ENCODE measurements at places on chromosomes 1 and 21. TPM values are rescaled to one million over a fixed set of nuclear protein-coding genes. Genes with fewer than 3 reads are reported as not detected.

DNA sequence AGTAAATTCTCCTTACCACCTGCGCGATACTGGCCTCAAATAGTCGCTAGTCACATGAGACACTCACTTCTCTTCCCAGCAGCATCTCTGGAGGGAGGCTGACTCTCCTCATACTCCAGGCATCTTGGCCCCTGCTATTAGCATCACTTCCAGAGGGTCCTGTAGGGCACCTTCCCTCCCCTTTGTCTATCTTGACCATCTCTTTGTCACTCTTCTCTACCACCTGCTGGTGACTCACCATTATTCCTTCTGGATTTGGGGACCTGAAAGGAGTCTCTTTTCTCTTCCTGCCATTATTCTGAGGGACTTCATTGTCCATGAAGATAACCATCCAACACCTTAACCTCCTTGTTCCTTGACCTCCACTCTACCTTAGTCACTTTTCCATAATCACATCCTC is 31.7 kb upstream of the GPR37L1 start:
- peaks cover 4% of the 10 kb centered on the region for H3K27me3 ChIP-seq
- H3K27ac ChIP-seq: no peak overlapping the region
- H3K36me3 ChIP-seq: no peaks in the 10 kb centered on the region
- H3K4me1 ChIP-seq: no peaks in the 10 kb centered on the region
- no peak for DNase-seq

GRCh38 chr21:16279731-16280581 is 550.2 kb downstream of the USP25 start:
- no peak for DNase-seq
- no peaks in the 10 kb centered on the region for H3K4me1 ChIP-seq
- no peak overlapping the region for H3K4me3 ChIP-seq
- H3K36me3 ChIP-seq: no peaks in the 10 kb centered on the region
- no peak overlapping the region for H3K27ac ChIP-seq

DNA sequence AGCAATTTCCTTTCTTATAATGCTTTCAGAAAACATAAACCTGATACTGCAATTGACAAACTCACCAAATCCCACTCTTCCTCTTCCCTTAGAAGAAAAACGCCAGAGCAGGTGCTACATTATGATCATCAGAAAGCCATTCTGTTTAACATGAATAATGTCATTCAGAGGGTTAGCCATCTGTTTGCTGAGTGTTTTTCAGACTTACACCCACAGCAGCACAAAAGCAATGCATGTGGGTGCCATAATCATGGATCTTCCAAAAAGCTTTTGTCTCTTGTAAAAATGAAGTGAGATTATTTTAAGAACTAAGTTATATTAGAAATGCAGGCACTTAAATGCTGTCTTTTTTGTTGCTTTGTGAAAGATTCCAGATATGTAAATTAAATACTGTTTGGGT is 204.6 kb upstream of the TMPRSS15 start:
- H3K4me3 ChIP-seq: no peak overlapping the region
- H3K4me1 ChIP-seq: no peaks in the 10 kb centered on the region
- no peak for DNase-seq

DNA sequence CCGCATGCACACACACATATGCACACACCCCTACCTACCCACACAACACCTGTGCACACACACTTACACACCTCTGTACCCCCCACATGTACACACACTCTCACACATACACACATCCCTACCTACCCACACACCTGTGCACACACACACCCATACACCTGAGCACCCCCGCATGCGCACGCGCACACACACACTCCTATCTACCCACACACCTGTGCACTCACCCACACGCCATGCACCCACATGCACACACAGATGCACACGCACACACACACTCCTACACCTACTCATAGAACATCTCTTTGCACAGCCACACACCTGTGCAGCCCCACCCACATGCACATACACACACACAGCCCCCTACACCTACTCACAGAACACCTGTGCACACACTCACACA is 15.5 kb upstream of the PADI2 start:
- H3K27ac ChIP-seq: no peak overlapping the region
- H3K27me3 ChIP-seq: peaks cover 15% of the 10 kb centered on the region
- no peaks in the 10 kb centered on the region for H3K36me3 ChIP-seq
- DNase-seq: no peak

GLIS1 gene
- total RNA-seq: not detected

- no peak for DNase-seq
- no peak overlapping the region for H3K4me3 ChIP-seq
- no peaks in the 10 kb centered on the region for H3K27me3 ChIP-seq
- H3K36me3 ChIP-seq: peaks cover 12% of the 10 kb centered on the region
- no peak overlapping the region for H3K27ac ChIP-seq
Observed at GRCh38 chr1:89755591-89755990, 65.2 kb upstream of the LRRC8D start.

PGLYRP3 gene
- not detected for total RNA-seq

- no peak for DNase-seq
- no peaks in the 10 kb centered on the region for H3K36me3 ChIP-seq
- no peak overlapping the region for H3K27ac ChIP-seq
- no peak overlapping the region for H3K4me3 ChIP-seq
- H3K4me1 ChIP-seq: no peaks in the 10 kb centered on the region
Observed at GRCh38 chr21:31760931-31761330, 29.0 kb upstream of the SCAF4 start.

GRCh38 chr1:2145946-2146835 is 48.4 kb downstream of the FAAP20 start:
- H3K27ac ChIP-seq: no peak overlapping the region
- H3K36me3 ChIP-seq: no peaks in the 10 kb centered on the region
- no peaks in the 10 kb centered on the region for H3K27me3 ChIP-seq
- no peak overlapping the region for H3K4me3 ChIP-seq

GRCh38 chr1:198575292-198575691 is 34.8 kb upstream of the ATP6V1G3 start:
- H3K4me3 ChIP-seq: no peak overlapping the region
- no peak for DNase-seq
- H3K36me3 ChIP-seq: peaks cover under 1% of the 10 kb centered on the region
- no peaks in the 10 kb centered on the region for H3K27me3 ChIP-seq
- H3K4me1 ChIP-seq: peaks cover 5% of the 10 kb centered on the region

DNA sequence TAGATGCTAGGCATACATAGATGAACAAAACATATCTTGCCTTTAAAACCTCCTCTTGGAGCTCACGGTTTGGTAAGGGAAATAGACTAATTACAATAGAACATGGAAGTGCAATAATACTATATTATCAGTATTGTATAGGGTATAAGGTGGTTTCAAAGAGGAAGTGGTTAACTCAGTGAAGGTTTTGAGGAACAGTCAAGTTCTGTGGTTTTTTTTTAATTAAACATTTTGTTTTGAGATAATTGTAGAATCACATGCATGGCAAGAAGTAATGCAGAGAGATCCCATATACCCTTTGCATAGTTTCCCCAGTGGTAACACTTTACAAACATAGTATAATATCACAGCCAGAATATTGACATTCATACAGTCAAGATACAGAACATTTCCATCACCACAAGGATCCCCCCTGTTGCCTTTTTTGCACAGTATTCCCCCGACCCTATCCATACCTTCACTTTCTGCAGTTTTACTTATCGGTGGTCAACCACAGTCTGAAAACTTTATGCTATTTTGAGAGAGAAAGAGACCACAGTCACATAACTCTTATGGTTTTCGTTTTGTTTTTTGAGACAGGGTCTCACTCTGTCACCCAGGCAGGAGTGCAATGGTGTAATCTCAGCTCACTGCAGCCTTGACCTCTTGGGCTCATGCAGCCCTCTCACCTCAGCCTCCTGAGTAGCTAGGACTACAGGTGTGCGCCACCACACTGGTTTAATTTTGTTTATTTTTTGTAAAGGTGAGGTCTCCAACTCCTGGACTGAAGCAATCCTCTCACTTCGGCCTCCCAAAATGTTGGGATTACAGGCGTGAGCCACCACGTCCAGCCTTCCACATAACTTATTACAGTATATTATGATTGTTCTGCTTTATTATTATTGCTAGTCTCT is 60.5 kb upstream of the KIAA1614 start:
- DNase-seq: no peak
- no peak overlapping the region for H3K4me3 ChIP-seq

DNA sequence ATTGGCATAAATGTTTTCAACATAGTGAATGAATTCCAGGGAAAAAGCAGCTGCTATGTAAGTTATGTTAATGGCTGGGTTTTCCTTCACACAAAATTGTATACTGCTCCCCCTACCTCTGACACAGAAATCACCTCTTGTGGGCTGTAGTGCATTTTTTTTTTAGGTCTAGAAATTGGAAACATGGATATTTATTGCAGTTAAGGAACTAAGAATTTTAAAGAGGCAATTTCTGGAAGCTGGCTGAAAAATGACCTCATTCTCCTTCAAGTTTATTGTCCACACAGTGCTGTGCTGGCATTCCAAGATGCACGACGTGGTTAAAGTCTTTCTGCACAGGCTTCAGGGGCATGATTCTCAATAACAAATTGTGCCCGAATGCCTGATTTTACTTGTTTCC is 1424.2 kb downstream of the MRPL39 start:
- H3K4me1 ChIP-seq: no peaks in the 10 kb centered on the region
- H3K36me3 ChIP-seq: no peaks in the 10 kb centered on the region
- H3K4me3 ChIP-seq: no peak overlapping the region
- no peaks in the 10 kb centered on the region for H3K27me3 ChIP-seq
- H3K27ac ChIP-seq: no peak overlapping the region

DNA sequence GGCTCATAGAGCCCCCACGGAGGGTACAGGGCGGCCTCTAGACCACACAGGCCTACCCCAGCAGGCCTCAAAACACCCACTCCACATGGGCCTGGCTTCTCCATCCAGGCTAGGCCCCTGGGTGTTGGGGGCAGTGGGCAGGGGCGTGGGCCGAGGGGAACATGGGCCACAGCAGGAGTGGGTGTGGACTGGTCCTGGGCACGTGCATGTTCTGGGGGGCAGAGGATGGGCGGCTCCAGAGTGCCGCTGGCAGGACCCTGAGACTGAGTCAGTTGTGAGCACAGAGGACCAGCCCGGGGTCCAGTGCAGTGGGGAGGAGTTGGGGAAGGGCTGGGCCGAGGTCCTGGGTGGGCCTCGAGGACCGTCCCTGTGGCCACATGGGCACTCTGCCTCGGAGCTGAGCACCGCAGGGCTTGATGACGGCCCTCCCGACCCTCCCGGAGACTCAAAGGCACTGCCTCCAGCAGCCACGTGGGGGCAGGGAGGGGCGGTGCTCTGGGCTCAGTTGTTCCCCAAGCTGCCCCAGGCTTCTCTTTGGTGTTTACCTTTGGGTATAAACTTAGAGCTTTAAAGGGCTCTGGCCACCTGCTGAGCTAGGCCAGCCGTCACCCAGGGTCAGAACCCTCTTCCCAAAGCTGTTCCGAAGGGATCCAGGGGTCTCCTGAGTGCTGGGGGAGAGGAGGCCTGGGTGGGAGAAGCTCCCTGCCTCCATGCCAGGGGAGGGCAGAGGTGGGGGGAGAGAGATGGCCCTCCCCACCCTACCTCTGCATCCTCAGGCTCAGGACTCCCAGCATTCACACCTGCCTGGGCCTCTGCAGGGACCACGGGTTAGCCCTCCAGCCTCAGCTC is 79.9 kb downstream of the MORN1 start:
- H3K4me1 ChIP-seq: peaks cover 24% of the 10 kb centered on the region
- H3K4me3 ChIP-seq: no peak overlapping the region
- DNase-seq: peak; percentile 66
- peaks cover 19% of the 10 kb centered on the region for H3K36me3 ChIP-seq
- H3K27ac ChIP-seq: peak overlapping the region; percentile 43

- DNase-seq: no peak
- H3K4me3 ChIP-seq: no peak overlapping the region
- H3K27ac ChIP-seq: no peak overlapping the region
- peaks cover 12% of the 10 kb centered on the region for H3K27me3 ChIP-seq
- H3K4me1 ChIP-seq: peaks cover 17% of the 10 kb centered on the region
Observed at GRCh38 chr1:15229707-15230131, 17.3 kb upstream of the FHAD1 start.

S100A6 gene
- 425 TPM for total RNA-seq

GRCh38 chr1:94883691-94884090 is 43.2 kb downstream of the CNN3 start:
- H3K4me1 ChIP-seq: peaks cover 12% of the 10 kb centered on the region
- H3K27me3 ChIP-seq: no peaks in the 10 kb centered on the region
- peak overlapping the region; percentile 11 for H3K4me3 ChIP-seq
- H3K27ac ChIP-seq: peak overlapping the region; percentile 74
- peak; percentile 36 for DNase-seq

DNA sequence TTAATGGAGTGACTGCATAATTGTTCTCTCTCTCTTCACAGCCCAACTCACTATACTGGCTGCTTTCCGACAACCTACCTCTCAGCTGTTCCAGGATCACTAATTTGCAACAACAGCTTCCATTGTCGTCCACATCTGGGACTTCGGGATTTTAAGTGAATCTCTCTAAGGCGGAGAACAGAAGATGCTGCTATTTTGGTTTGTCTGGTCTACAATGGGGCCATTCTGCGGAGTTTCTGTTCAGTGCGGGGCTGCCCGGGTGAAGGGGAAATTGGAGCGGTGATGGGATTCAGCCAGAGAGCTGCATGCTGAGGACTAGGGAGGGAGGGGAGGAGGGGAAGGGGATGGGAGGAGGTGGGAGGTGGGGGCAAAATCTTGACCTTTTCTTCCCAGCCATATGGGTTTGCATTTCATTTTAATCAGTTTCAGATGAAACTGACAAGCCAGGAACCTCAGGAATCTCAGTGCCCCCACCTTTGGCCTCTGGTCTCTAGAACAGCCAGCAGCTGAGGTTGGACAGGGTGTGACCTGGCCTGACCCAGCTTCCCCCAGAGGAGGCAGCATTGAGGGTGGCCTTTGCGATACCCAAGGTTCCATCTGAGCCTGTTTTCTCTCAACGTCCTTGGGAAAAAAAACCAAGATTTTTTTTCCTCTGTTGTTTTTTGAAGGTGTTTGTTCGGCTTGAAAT is 6.9 kb upstream of the SRP9 start:
- H3K4me3 ChIP-seq: no peak overlapping the region
- no peak overlapping the region for H3K27ac ChIP-seq
- H3K36me3 ChIP-seq: no peaks in the 10 kb centered on the region
- H3K27me3 ChIP-seq: peaks cover 3% of the 10 kb centered on the region
- H3K4me1 ChIP-seq: no peaks in the 10 kb centered on the region

DNA sequence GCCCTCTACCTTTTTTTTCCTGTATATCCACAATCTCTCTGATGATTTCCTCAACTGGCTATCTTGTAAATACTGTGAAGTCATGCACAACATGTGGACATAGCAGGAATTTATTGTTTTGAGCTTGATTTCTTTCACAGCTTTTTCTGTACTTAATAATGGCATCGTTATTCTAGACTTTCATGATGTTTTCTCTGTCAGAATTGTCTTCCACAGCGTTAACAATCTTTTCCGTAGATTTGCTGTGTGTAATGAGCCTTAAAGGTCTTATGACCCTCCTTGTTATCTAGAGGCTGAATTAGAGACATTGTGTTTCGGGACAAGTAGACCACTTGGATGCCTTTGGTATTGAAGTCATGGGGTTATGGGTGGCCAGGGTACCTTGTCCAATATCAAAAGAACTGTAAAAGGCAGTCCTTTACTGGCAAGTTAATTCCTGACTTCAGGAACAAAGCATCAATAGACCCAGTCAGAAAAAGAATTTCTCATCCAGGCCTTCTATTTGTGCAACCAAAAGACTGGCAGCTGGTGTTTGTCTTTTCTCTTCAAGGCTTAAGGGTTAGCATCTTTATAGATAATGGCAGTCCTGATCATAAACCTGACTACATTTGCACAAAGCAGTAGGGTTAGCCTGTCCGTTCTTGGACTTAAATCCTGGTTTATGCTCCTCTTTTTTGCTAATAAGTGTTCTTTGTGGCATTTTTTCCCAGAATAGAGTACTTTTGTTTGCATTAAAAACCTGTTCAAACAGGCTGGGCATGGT is 30.1 kb upstream of the CHAF1B start:
- peaks cover 36% of the 10 kb centered on the region for H3K36me3 ChIP-seq
- H3K4me3 ChIP-seq: no peak overlapping the region
- DNase-seq: no peak
- H3K27me3 ChIP-seq: no peaks in the 10 kb centered on the region
- peaks cover 1% of the 10 kb centered on the region for H3K4me1 ChIP-seq
- no peak overlapping the region for H3K27ac ChIP-seq

- no peak overlapping the region for H3K4me3 ChIP-seq
- no peak overlapping the region for H3K27ac ChIP-seq
- no peaks in the 10 kb centered on the region for H3K36me3 ChIP-seq
Observed at GRCh38 chr21:43208561-43209332, 39.9 kb downstream of the CRYAA start.
